ENCODE measurements at places on chromosomes 12 and 14.

GRCh38 chr14:75513911-75514672 is 8.2 kb upstream of the BATF start:
- DNase-seq, result no peak

GRCh38 chr12:123384994-123385376 is 1.1 kb downstream of the KMT5A start:
- DNase-seq, result no peak

DNA sequence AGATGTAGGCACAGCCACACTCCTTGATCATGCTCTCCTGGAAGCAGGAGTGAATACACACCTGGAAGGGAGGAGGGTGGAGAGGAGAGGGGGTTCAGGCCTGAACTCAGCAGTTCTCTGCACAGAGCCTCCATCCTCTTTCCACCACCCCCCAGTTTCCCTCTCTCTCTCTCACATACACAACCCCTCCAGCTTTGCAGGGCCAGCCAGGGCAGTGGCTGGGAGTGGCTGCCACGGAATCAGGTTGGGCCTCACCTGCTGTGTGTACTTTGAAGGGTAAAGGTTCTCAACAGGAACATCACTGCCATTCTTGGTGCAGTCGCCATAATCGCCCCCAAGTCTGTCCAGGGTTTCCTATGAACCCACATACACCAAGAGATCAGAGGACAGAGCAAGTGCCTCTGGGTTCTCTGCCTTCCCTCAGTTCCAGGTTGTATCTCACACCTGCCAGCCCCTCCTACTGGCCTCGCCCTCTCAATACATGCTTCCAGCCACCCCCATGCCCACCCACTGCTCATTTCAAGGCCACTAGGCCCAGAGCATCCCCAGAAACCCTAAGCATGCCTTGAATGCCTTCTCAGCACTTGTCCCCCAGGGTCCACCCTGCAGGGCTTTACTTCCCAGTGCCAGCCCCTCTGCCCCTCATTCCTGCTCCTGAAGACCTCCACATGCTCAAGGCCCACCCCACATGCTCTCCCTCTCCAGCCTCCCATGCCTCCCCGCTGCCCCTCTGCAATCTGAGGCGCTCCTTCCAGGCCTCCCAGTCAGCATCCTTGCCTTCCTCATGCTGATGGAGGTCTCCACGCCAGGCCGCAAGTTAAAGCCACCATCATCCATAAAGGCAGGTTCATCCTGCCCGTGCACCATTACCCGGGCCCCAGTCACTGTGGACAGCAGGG is 12.9 kb upstream of the TNFRSF1A start:
- DNase-seq, result no peak

GRCh38 chr12:82414044-82414443 is 55.7 kb downstream of the METTL25 start:
- no peak for DNase-seq

- no peak for DNase-seq
Observed at GRCh38 chr12:91824991-91825390, 320.7 kb downstream of the BTG1 start.

DNA sequence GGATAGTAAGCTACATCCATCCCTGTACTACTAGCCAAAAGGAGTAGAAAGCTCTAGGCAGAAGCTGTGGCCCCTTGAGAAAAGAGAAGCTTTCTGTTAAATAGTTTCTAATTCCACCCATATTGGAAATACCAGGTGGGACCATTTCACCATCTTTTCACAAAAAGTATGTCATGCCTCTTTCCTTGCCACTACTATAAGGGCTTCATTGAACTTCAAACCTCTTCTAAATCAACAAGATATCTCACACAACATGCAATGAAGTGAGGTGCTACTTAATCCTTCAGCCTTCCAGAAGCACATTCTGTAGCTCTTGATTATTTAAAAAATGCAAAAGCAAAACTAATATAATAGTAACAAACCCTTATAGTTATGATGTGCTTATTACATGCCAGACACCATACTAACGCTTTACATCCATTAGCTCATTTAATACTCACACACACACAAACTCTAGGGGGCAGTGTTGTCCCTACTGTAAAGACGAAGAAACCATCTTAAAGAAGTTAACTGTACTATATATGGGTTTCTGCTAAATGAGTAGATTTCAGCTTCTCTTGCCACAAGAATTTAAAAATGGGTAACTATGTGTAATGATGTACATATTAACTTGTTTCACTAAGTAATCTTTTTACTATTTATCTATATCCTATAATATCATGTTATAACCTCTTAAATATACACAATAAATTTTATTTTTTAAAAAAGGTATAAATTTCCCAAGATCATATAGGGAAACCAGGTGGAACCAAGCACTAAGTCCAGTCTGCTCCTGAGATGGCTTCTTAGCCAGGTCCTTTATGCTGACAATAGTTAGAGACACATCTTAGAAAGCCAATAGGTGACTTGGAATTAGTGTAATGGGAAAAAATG is 124.4 kb downstream of the RPS29 start:
- DNase-seq, result no peak

GRCh38 chr12:120376934-120377572 is 8.1 kb upstream of the MSI1 start:
- no peak for DNase-seq

- no peak for DNase-seq
Observed at GRCh38 chr12:87163122-87163521, 866.1 kb downstream of the C12orf50 start.

DNA sequence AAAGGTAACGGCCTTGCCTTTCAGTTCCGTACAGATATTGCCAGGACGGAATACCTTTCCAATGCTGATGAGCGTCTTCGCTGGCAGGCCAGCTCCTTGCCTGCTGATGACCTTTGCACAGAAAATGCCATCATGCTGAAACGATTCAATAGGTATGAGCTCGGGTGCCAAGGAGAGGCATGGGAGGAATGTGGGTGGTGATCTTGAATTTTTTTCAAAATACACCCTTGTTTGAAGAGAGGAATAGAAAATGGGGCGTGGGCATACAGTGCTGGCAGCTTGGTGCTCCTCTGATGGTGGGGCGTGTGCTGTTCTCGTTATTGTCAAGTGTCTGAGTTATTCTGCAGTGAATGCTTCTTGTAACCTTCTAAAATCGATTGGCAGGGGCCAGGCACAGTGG is 52.5 kb downstream of the HSP90AA1 start:
- no peak for DNase-seq

GRCh38 chr12:113796066-113796827 is 169.9 kb downstream of the RBM19 start:
- DNase-seq, result no peak

- no peak for DNase-seq
Observed at GRCh38 chr12:122140467-122141257, 33.4 kb downstream of the IL31 start.

- peak; percentile 2 for DNase-seq
Observed at GRCh38 chr12:121334513-121335343, 17.5 kb downstream of the ANAPC5 start.

DNA sequence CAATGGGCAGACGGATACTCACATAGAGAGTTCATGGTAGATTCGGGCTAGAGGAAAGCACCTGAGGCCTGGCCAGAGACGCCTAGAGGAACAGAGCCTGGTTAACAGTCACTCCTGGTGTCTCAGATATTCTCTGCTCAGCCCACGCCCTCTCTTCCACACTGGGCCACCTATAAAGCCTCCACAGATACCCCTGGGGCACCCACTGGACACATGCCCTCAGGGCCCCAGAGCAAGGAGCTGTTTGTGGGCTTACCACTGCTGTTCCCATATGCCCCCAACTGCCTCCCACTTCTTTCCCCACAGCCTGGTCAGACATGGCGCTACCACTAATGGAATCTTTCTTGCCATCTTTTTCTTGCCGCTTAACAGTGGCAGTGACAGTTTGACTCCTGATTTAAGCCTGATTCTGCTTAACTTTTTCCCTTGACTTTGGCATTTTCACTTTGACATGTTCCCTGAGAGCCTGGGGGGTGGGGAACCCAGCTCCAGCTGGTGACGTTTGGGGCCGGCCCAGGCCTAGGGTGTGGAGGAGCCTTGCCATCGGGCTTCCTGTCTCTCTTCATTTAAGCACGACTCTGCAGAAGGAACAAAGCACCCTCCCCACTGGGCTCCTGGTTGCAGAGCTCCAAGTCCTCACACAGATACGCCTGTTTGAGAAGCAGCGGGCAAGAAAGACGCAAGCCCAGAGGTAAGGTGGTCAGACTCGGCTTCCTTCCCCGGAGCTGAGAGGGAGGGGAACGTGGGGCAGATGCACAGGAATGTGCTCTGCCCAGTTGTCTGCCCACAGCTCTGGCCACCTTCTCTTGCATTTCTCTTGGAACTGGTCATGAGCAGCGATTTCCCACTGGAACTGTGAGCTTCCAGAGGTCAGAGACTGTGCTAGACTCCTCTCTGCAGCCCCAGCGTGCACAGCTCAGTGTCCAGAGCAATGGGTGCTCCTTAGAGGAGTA is at the start of gene CD4:
CD4 (plus strand) TSS at position 557 of the 953 bp plus-strand sequence. CDS start 10,611 bp downstream, outside the sequence.
- DNase-seq, result no peak

- no peak for DNase-seq
Observed at GRCh38 chr14:21894003-21894897, 220.6 kb upstream of the OR4E1 start.

GRCh38 chr12:20063116-20063515 is 305.2 kb upstream of the PDE3A start:
- DNase-seq, result no peak

GRCh38 chr14:35959835-35960234 is 133.7 kb downstream of the BRMS1L start:
- no peak for DNase-seq

GRCh38 chr12:104672501-104673265 is 215.9 kb downstream of the CHST11 start:
- DNase-seq, result peak; percentile 75

GRCh38 chr12:124927201-124928094 is 13.0 kb upstream of the UBC start:
- DNase-seq, result no peak

DNA sequence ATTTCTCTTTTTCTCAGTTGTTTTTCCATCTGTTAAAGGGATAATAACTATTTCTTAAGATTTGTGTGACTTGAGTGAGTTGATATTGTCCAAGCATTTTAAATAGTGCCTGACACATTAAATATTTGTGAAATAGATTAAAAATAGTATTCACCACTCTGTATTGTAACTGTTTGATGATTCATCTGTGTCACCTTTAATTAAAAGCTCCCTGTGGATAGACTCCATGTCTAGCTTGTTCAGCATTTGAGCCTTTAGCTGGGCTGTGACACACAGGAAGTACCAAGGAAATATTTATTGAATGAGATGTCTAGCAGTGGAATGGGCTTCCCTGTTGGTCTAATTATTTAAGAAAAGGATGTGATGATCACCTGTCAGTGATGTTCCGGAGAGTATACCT is 1.8 kb upstream of the GLIPR1L2 start:
- no peak for DNase-seq

DNA sequence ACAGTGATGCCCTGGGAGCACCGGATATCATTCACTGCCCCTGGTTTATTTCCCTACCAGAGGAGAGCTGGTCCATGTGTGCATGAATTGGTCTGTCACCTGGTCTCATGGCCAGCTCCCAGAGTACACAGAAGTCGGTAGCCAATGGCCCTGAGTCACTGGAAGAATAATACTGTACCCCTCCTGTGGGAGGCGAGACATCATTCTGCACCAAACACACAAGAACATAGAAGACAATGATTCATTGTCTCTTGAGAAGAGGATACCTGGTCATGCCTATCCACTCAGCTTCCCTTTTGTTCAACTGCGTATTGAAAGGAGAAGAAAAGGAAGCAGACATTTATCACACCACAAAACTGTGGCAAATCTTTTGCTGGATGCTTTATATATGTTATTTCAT is 216.2 kb downstream of the DPF3 start:
- no peak for DNase-seq
